SJCRH30 (cell line): ENCODE measurements at places on chromosomes 7 and 10. TPM values are rescaled to one million over a fixed set of nuclear protein-coding genes. Genes with fewer than 3 reads are reported as not detected.

DNA sequence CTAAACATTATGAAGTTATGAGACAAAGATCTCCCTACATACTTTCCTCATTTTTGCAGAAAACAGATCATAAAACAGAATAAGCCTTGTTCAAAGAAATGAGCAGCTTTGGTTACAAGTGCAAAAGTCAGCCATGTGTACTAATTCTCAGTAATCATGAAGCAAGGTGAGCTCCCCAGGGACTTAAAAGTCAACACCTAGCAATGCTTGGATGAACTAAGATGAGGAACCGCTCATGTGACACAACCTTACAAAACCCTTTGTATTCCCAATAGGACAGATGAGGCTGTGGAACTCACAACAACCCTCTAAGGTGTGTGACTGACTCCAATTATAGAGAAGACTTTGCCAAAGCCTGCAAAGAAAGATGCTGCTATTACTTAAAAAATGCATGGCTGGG lies 154.5 kb downstream of the SLC25A13 start:
- H3K4me3 ChIP-seq, result no peak overlapping the region
- H3K27me3 ChIP-seq, result no peaks in the 10 kb centered on the region
- no peak overlapping the region for H3K27ac ChIP-seq
- H3K4me1 ChIP-seq, result no peaks in the 10 kb centered on the region
- no peak for DNase-seq
- H3K36me3 ChIP-seq, result peaks cover 10% of the 10 kb centered on the region

GRCh38 chr10:370449-370825 lies 235.2 kb downstream of the ZMYND11 start:
- no peak overlapping the region for H3K4me3 ChIP-seq
- peaks cover 19% of the 10 kb centered on the region for H3K4me1 ChIP-seq
- H3K27me3 ChIP-seq, result no peaks in the 10 kb centered on the region
- no peaks in the 10 kb centered on the region for H3K36me3 ChIP-seq
- no peak for DNase-seq
- no peak overlapping the region for H3K27ac ChIP-seq

DNA sequence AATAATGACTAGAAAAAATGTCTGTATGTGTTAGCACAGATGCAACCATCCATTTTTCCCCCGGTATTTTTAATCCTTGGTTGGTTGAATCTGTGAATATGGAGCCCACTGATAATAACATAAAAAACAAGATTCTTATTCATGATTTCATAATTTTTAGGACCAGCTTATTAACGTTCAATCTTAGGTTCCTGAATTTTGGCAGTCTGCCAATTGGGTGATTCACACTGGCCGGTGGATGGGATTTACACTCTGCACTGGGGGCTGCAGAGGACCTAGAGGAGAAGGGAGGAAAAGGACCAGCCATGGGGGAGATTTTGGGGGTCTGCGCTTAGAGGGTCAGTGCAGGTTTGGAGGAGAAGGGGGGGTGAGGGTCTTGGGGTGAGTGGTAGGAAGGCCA lies 327.9 kb downstream of the ACTR3B start:
- DNase-seq, result no peak
- no peak overlapping the region for H3K4me3 ChIP-seq
- no peaks in the 10 kb centered on the region for H3K36me3 ChIP-seq

GRCh38 chr7:2892549-2892948 lies 48.4 kb upstream of the GNA12 start:
- peak; percentile 96 for DNase-seq
- peaks cover 3% of the 10 kb centered on the region; the same call in 1 of the 2 replicates for H3K27me3 ChIP-seq
- peak overlapping the region; percentile 88 for H3K27ac ChIP-seq
- no peak overlapping the region for H3K4me3 ChIP-seq
- no peaks in the 10 kb centered on the region for H3K36me3 ChIP-seq

- no peaks in the 10 kb centered on the region for H3K4me1 ChIP-seq
- H3K4me3 ChIP-seq, result no peak overlapping the region
- H3K27ac ChIP-seq, result no peak overlapping the region
- no peak for DNase-seq
- H3K36me3 ChIP-seq, result no peaks in the 10 kb centered on the region; the same call in 1 of the 2 replicates
- no peaks in the 10 kb centered on the region for H3K27me3 ChIP-seq
Measured at GRCh38 chr7:86972072-86972471, 87.4 kb downstream of the ELAPOR2 start.

Gene CALN1
- 0.02 TPM in 1 of 2 replicates, not detected in the other for total RNA-seq

DNA sequence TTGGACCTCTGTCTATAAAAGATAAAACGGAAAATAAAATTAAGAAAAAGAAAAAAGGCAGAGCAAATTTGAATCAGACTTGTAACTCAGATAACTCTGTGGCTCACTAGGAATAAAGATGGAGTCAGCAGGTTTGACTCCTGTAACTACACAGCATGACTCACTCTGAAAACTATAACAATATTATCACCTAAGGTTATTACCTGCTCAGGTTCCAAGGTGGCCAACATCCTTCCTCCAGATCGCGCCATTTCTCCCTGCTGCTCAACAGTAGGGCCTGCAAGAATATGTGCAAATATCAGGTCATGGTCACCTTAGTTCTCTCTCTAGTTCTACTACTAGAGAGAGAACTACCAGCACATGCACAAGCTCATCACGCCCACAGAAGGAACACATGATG lies 30.0 kb downstream of the ALDH18A1 start:
- H3K27ac ChIP-seq, result no peak overlapping the region
- no peak for DNase-seq
- no peak overlapping the region for H3K4me3 ChIP-seq
- no peaks in the 10 kb centered on the region for H3K27me3 ChIP-seq
- peaks cover 8% of the 10 kb centered on the region for H3K36me3 ChIP-seq
- H3K4me1 ChIP-seq, result no peaks in the 10 kb centered on the region

Gene PTF1A
- not detected in 2 replicates for total RNA-seq

GRCh38 chr7:32905175-32905662 lies 13.7 kb upstream of the KBTBD2 start:
- no peaks in the 10 kb centered on the region for H3K27me3 ChIP-seq
- H3K4me3 ChIP-seq, result no peak overlapping the region
- DNase-seq, result no peak
- no peaks in the 10 kb centered on the region for H3K36me3 ChIP-seq

DNA sequence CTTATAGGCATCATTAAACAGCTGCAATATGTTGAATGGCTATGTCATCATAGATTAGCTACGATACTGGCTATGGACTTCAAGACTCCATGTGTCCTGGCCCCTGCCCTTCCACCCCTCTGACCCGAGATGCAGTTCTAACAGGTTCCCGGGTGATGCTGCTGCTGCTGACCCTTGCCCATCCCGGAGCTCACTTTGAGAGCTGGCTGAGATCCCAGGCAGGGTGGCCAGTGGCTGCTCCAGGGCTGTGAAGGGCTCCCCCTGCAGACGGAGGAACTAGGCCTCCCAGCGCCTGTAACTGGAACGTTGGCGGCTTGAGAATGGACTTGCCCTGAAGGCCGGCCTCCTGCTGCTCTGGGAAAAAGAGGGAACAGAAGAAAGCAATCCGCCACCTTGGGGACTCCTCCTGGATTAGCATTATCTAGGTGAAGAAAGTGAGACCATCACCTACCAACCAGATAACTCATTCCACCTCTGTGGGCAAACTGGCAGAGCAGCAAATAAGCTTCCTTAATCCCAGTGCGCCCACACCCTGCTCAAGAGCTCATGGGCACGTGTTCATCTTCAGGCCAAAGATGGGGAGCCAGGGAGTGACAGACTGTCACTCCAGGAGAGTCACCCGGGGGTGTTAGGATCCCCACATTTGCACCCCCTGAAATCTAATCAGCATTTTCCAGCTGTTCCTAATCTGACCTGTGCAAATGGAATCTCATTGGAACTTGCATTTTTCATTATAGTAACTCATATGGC lies 56.8 kb downstream of the PARP12 start:
- H3K36me3 ChIP-seq, result no peaks in the 10 kb centered on the region
- H3K27me3 ChIP-seq, result no peaks in the 10 kb centered on the region
- DNase-seq, result peak; percentile 48
- no peak overlapping the region for H3K4me3 ChIP-seq

DNA sequence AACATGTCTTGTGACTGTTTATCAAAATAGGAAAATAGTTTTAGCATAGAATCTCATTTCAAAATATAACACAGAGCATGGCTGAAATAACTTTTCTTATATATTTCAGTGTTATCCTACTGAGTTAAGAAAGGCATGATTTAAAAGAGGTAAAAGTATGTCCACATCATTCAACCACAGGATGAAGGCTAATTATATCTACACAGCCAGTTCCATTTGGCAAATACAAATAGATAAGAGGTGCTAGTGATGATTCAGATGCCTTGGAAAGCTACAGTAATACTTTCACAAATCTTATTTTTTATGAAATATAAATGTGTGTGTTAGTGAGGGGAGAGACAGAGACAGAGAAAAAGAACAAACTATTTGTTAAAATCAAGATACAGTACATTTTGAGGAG lies 42.9 kb upstream of the PCDH15 start:
- H3K27me3 ChIP-seq, result no peaks in the 10 kb centered on the region
- no peaks in the 10 kb centered on the region for H3K36me3 ChIP-seq
- H3K4me3 ChIP-seq, result no peak overlapping the region
- no peak overlapping the region for H3K27ac ChIP-seq

DNA sequence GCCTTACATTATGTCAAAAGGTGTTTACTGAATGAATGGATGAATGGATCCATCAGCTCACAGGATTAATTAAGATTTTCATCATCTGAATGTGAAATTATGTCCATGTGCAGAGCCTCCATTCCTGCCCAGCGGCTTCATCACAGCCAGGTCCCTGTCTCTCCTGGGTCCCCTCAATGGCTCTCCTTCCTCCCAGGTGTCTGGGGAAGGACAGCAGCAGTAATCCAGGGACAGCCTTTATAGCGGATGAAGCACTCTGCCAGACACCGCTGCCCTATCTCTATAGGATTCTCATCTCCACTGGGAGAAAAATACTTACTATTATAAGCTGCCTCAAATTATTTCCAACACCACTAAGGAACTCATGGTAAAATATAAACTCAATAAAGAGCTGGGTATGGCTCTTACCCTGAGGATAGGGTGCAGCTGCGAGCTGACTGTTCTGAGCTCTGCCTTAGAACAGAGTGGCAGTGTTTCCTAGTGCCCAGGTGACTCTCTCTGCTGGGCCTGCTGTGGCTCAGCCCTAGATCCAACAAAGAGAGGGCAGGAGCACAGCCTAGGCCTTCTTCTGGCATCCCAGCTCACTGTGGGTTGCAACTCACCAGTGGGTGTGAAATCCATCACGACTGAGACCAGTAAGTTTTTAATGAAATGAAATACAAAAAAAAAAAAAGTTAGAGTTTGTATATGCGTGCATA lies 38.3 kb downstream of the GPRIN2 start:
- H3K4me3 ChIP-seq, result no peak overlapping the region
- H3K27me3 ChIP-seq, result no peaks in the 10 kb centered on the region
- H3K36me3 ChIP-seq, result no peaks in the 10 kb centered on the region
- H3K27ac ChIP-seq, result no peak overlapping the region
- H3K4me1 ChIP-seq, result peaks cover 29% of the 10 kb centered on the region

GRCh38 chr7:158443014-158443687 lies 144.5 kb downstream of the PTPRN2 start:
- no peaks in the 10 kb centered on the region for H3K4me1 ChIP-seq
- no peak overlapping the region for H3K4me3 ChIP-seq
- no peak overlapping the region for H3K27ac ChIP-seq

DNA sequence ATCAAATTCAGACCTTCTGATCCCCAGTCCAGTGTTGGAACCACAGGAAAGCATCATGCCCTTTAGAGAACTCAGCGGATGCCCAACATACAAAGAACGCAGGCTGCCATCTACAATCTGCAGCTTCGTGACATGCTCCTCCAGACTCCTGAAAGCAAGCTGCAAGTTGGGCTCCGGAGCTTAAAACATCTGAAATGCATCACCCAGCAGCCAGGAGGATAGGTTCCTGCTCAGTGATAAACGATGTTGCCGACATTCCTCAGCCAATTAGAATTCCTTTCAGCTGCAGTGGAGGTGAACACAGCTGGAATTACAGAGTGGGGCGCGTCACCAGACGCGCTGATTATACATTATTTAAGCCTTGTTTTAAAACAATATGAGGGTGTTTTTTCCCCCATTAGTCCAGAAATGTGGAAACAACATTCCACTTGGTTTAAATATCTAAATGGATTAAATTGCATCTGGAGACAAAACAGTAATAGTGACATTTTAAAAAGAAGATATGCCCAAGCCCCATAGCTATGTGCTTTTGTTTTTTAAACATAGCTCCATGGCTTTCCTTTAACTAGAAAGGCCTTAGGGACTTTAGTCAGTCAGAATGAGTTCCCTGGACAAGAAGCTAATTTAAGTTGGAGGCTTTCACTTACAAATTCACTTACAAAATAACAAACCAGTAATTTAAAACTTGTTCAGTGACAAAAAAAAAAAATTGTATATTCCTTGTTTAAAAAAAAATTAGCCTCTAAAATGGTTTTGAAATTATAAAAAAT lies 6.3 kb downstream of the SMURF1 start:
- H3K27ac ChIP-seq, result peak overlapping the region; percentile 32; the same call in 1 of the 2 replicates
- H3K4me1 ChIP-seq, result peaks cover 11% of the 10 kb centered on the region
- H3K27me3 ChIP-seq, result no peaks in the 10 kb centered on the region

Gene CYP2C9
- total RNA-seq, result not detected in 2 replicates

DNA sequence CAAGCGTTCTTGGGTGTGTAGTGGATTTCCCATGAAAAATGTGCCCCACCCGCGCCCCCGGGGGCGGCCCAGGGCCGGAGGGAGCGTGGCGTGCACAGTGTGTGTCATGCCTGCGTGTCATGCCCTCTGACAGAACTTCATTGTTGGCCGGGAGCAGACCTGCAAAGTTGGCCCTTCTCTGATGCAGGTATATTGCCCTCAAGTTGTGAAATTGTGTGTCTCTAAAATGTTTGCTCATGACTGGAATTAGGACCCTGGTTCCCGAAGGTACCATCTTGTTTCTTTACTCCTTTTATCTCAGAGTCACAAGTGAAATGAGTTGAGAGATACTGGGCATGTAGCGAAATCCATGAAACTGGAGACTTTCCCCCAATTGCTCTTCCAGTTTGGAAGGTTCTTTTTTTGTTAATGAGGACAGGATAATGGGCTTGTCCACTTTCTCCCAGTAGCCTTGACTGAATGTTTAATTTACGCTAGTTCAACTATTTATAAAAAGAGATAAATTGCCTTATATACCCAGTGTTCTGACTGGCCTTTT lies 26.2 kb downstream of the ADK start:
- H3K36me3 ChIP-seq, result no peaks in the 10 kb centered on the region
- peak; percentile 36 for DNase-seq
- H3K4me1 ChIP-seq, result peaks cover 7% of the 10 kb centered on the region
- peak overlapping the region; percentile 79 for H3K4me3 ChIP-seq

Gene DRGX
- total RNA-seq, result 15.0 and 17.8 TPM in 2 replicates

Gene SOSTDC1
- total RNA-seq, result 6.2 and 7.3 TPM in 2 replicates

Gene CYP3A7
- total RNA-seq, result 0.12 TPM in 1 of 2 replicates, not detected in the other

- no peaks in the 10 kb centered on the region for H3K4me1 ChIP-seq
- H3K4me3 ChIP-seq, result no peak overlapping the region
- no peak overlapping the region for H3K27ac ChIP-seq
Measured at GRCh38 chr10:28859791-28860190, 182.5 kb downstream of the BAMBI start.

GRCh38 chr7:18140943-18141342 lies 113.3 kb upstream of the PRPS1L1 start:
- H3K4me1 ChIP-seq, result no peaks in the 10 kb centered on the region
- H3K36me3 ChIP-seq, result no peaks in the 10 kb centered on the region
- H3K27me3 ChIP-seq, result no peaks in the 10 kb centered on the region
- H3K27ac ChIP-seq, result no peak overlapping the region
